ENCODE measurements at places on chromosomes 3 and 15. TPM values are rescaled to one million over a fixed set of nuclear protein-coding genes. Genes with fewer than 3 reads are reported as not detected.

ALDH1A2 gene
- not detected for total RNA-seq

PAQR5 gene
- total RNA-seq = 10.5 TPM

CD200R1 gene
- total RNA-seq = not detected

WDR72 gene
- total RNA-seq = not detected

MED12L gene
- total RNA-seq = not detected

SENP8 gene
- total RNA-seq = 0.78 TPM

RAD51 gene
- 32.3 TPM for total RNA-seq

GOLGA6B gene
- total RNA-seq = not detected

CFAP161 gene
- not detected for total RNA-seq

ZDHHC19 gene
- total RNA-seq = not detected

GABRG3 gene
- not detected for total RNA-seq

LRRN1 gene
- total RNA-seq = not detected

LTF gene
- total RNA-seq = 0.08 TPM

CCDC39 gene
- not detected for total RNA-seq

NTRK3 gene
- total RNA-seq = 0.09 TPM

MEGF11 gene
- 0.03 TPM for total RNA-seq

ZKSCAN7 gene
- total RNA-seq = 4.1 TPM

XCR1 gene
- total RNA-seq = not detected

CCR3 gene
- 0.66 TPM for total RNA-seq

GOLGA6D gene
- total RNA-seq = not detected

ADCY5 gene
- 0.16 TPM for total RNA-seq

HTR3E gene
- not detected for total RNA-seq

MORC1 gene
- not detected for total RNA-seq

POLQ gene
- total RNA-seq = 9.1 TPM

SCAANT1 gene
- not detected for total RNA-seq

CILP gene
- total RNA-seq = not detected

IRAK2 gene
- total RNA-seq = 4.7 TPM

HRG gene
- not detected for total RNA-seq

CLDN11 gene
- 1.7 TPM for total RNA-seq

FEZF2 gene
- total RNA-seq = not detected

GLDN gene
- total RNA-seq = not detected

GOLGA6L7 gene
- total RNA-seq = not detected

Measured in SJSA1 (cell line).